ENCODE measurements at places on chromosomes 13 and 19.

DNA sequence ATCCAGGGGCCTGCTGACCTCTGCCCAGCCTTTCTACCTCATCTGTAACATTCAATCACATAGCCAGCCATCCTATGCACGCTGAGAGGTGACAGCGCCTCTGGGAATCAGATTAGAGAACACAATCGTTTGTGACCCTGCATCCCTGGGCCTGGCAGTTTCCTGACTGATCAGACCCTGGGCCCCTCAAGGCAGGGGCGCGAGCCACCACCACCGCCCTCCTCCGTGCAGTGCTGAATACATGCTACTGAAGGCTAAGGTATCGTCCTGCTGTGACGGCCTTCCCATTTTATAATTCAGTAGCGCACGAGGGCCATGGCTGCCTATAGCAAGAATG is 1.3 kb downstream of the TMTC4 start:
- DNase-seq: no peak

- DNase-seq: no peak
These were observed 400.6 kb downstream of the HS6ST3 start for GRCh38 chr13:96490496-96490989.

DNA sequence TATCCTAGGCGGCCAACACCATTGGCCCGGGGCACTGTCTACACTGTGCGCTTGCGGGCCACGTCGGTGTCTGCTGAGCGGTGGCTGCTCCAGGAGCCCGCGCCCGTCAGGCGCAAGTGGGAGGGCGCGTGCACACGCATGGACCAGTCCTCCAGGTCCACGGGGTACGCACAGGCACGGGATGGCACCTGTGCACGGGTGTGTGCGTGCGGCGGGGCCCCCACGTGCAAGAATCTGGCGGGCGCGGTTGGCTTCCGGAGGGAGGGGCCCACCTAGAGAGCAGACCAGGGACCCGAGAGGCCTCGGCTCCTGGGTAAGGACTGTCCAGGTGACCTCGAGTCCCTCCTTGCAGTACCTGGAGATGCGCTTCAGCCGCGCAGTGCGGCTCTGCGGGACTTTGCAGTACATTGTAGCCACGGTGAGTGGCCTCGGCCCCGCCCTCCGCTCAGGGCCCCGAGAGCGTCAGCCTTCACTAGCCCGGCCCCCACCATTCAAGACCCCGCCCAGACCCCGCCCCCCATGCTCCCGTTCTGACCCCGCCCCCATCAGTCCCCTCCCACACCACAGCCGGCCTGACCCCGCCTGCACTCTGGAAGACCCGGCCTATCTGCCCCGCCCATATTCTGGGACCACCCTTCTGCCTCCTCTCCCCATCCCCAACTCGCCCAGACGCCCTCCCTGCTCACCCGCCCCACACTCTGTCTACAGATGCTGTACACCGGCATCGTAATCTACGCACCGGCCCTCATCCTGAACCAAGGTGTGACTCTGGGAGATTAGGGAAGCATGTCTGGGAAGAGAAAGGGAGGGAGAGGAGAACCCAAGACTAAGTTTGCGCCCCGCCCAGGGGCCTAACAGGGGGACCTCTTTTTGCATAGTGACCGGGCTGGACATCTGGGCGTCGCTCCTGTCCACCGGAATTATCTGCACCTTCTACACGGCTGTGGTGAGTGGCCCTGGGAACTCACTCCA is 2.3 kb downstream of the SLC5A5 start:
- peak; percentile 55 for DNase-seq

DNA sequence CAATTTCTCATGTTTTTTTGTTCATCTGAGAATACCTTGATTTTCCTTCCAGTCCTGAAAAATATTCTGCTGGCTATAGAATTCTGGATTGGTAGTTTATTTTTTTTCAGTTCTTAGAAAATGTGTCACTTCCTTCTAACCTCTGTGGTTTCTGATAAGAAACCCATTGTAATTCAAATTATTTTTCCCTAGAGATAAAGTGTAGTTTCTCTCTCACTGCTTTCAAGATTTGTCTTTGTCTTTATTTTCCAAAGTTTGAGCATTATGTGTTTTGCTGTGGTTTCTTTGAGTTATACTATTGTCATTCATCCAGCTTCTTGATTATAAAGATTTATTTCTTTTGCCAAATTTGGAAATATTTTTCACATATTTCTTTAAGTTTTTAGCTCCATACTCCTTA is 324.0 kb upstream of the SPRY2 start:
- no peak for DNase-seq

GRCh38 chr13:36997716-36998427 is 1.3 kb downstream of the ALG5 start:
- DNase-seq: no peak

DNA sequence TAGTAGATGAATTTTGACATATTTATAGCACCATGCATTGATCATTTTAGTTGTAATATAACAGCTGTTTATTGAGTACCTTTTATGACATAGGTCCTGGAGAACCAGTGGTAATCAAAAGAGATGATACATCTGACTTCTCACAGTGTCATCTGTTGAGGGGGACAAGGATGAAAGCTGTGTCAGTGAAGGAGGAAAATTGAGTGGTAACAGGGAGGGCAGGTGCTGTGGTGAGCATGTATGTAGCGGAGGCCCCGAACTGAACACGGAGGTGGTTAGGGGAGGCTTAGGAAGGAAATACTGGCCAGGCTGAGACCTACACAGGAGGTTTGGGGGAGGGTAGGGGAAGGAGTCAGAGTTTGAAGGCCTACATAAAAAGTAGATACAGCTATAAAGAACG is 199.7 kb downstream of the GGACT start:
- DNase-seq: no peak

GRCh38 chr19:55832676-55833075 is 877 bp upstream of the NLRP11 start:
- no peak for DNase-seq

DNA sequence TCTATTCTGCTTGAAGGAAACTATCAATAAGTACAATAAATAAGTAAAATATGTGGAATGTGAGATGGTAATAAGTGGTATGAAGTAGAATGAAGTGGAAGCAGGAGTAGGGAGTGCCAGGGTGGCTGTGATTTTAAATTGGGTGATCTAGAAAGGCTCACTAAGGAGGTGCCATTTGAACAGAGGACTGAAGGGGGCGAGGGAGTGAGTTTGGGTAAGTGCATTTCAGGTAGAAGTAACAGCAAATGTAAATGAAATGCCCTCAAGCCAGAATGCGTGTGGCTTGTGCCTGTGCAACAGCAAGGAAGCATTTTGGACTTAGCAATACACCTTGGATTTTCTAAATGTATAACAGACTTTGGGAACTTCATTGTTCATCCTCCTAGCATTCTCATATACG is 77.1 kb downstream of the CCNA1 start:
- no peak for DNase-seq

GRCh38 chr19:58218899-58219298 is 9.8 kb upstream of the ZNF544 start:
- peak; percentile 12 for DNase-seq

- no peak for DNase-seq
These were observed 9.7 kb upstream of the DPRX start for GRCh38 chr19:53621885-53622740.

DNA sequence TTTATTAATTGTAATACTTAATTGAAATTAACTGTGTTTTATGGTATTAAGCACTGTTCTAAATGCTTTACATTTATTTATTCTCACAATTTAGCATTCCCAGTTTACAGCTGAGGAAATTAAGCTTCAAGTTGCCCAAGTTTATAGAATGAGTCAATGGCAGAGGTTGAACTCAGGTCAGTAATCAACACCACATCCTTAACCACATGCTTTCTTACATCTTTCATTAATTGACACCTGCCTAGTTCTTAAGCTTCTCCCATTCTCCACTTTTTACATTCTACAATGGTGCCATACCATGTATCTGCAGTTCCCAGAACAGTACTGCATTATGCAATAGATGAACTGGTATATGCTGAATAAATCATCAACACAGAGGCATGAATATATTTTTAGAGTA is 11.7 kb upstream of the RBM26 start:
- DNase-seq: no peak

GRCh38 chr19:35715981-35716800 is 1.6 kb upstream of the KMT2B start:
- no peak for DNase-seq

GRCh38 chr13:48618937-48619336 is 34.8 kb upstream of the CYSLTR2 start:
- DNase-seq: no peak

GRCh38 chr19:41957838-41958366 is 1.2 kb downstream of the RABAC1 start:
- DNase-seq: no peak

- no peak for DNase-seq
These were observed 1.2 kb upstream of the SPATA13 start for GRCh38 chr13:24159357-24159756.

DNA sequence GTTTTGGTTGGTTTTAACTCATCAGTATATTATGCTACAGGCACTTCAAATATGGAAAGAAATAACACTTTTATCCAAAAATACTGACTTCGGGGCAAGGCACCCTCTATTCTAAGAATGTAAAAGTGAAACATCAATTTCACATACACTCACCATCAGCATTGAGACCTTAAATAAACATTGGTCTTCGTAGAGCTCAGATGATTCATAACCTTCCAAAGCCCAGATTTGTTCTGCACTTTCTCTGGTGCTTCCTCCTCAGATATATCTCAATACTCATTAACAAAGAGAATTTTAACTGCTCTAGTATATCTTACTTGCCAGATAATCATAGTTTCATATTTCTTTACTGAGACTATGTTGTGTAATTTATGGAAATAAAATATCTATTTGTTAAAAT is 794.3 kb downstream of the LIG4 start:
- no peak for DNase-seq

- no peak for DNase-seq
These were observed 16.0 kb upstream of the MRI1 start for GRCh38 chr19:13748169-13748828.

DNA sequence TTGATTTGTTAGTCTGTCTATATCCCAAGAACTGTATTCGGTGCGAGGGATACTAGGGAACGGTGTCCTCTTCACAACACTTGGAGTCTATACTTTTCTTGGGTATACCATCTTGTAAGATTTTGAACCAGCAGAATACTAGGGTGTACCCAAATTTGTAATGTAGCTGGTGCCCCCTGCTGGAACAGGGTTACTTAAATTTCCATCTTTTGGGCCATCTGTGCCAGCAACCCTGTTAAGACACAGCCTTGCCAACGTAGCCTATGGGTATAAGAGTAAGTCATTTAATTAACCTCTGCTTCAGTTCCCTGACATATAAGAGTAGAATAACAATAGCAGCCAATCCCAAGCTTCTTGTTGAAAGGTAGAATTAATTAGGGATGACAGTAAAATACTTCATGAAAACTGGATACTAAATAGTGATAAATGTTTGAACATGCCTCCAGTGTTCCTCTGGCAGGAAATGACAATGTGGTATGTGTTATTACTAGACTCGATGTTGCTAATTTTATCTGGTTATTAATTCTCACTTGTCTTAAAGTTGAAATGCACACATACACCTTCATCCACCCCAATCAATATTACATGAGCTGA is 607.6 kb downstream of the FGF9 start:
- DNase-seq: peak; percentile 39

All from activated T-helper 1 cell treated with Interleukin-2 at 50 U/mL for 16 hours (primary cell).